Cerebellar nuclear complex (tissue), 1 donor: ENCODE measurements at places on chromosomes 5 and 9.

DNA sequence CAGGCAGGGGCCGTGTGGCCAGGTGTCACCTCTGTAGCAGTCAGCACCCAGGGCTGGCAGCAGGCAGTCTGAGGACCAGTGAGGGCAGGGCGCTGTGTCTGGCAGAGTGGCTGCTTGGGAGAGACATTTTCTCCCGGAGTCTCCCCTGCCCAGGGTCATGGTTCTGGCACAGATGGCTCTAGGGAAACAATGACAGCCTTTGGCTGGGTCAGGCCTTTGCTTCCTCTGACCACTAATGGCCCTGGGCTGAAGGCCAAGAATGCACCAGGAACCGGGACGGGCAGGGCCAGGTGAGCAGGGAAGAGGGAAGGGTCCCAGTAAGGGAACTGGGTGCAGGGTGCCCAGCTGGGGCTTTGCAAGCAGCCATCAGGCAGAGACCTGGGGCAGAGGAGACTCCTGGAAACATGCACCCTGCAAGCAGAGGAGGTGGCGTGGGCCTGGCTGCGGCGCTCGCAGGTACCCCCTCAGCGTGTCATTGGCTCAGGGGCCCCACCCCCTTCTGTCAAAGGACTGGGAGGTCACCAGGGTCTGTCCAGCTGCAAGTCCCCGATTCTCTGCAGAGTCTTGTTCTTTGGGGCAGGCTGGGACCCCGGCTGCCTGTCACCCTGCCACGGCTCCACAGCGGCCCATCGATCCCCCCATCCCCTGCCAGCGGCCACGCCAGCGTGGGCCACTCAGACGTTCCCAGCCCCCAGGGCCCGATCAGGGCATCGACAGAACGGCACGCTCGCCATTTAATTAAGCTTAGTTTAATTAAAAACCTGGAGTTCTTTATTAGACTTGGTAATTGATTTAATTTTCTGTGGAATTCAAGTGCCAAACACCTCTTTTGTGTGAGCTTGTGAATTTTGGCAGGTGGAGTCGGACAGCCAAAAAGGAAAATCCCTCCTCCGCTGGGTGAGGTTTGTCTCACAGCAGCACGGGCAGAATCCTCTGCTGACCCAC is 18.9 kb upstream of the TMEM250 start:
- DNase-seq = no peak

GRCh38 chr5:85293145-85293785 is 908.6 kb upstream of the EDIL3 start:
- no peak for DNase-seq

DNA sequence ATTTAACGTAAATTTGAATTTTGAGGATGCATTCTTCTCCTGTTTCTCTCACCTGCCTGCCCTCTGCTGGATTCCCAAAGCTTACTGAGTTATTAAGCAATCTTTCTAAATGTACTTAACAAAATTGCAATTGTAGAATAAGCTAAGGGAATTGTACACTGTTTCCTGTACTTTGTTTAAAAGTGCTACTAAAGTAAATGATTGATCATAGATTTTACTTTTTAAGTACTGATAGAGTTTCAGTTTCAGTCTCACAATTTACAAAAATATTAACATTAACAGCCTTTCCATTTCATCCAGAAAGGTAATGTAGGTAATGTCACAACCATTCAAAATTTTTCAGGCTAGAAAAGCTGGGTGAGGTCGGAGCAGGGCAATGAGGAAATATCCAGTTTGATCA is 4.8 kb upstream of the RANBP17 start:
- DNase-seq = no peak

- no peak for DNase-seq
Observed at GRCh38 chr5:100575815-100576214, 40.6 kb downstream of the FAM174A start.

DNA sequence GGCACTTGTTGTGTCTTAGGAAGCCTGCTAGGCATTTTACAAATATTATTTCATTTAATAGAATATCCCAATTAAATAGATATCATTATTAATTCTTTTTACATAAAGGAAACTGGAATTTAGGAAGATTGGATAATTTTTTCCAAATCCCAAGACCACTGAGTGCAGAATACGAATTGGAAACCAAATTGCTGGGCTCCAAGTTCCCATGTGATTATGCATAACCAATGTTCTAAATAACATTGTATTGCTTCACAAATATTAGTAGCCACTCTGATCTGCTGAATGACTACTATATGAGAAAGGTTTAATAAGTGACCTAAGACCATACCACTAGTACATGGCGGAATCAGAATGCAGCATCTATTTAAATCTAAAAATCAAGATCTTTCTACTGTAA is 57.7 kb downstream of the ALDH1A1 start:
- no peak for DNase-seq

- DNase-seq = peak; percentile 8
Observed at GRCh38 chr5:132270706-132271105, 13.2 kb downstream of the PDLIM4 start.

DNA sequence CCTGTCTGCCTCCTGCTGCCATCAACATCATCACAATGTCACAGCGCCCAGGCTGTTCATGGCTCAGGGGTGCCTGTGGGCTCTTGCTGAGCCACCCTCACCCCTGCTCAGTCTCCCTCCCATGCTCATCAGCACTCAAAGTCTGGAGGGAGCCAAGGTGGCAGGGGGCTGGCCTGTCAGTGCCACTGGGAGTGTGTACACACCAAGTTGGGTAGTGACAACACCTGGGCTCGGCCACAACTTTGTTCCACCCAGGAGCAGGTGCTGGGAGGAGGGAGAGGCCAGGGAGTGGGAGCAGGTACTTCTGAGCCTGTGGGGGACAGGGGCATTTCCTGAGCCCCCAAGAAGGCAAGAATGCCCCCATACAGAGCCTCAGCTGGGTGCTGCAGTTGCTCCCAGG is 77.5 kb upstream of the C6 start:
- no peak for DNase-seq

- DNase-seq = no peak
Observed at GRCh38 chr5:159095866-159096242, 3.9 kb downstream of the EBF1 start.

GRCh38 chr5:23007236-23007635 is 154.1 kb upstream of the CDH12 start:
- no peak for DNase-seq

DNA sequence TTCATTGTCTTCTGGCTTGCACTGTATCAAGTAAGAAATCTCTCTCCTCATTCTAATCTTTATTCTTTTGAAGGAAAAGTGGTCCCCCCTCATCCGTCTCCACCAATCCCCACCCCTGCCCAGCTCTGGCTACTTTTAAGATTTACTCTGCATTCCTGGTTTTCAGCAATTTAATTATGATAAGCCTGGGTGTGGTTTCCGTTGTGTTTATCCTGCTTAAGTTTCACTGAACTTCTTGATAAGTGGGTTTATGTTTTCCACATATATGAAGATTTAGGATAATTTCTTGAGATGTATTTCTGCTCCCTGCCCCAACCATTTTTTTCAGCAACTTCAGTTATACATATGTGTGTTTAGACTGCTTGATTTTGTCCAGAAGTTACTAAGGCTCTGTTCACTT is 46.5 kb downstream of the PTBP3 start:
- no peak for DNase-seq

DNA sequence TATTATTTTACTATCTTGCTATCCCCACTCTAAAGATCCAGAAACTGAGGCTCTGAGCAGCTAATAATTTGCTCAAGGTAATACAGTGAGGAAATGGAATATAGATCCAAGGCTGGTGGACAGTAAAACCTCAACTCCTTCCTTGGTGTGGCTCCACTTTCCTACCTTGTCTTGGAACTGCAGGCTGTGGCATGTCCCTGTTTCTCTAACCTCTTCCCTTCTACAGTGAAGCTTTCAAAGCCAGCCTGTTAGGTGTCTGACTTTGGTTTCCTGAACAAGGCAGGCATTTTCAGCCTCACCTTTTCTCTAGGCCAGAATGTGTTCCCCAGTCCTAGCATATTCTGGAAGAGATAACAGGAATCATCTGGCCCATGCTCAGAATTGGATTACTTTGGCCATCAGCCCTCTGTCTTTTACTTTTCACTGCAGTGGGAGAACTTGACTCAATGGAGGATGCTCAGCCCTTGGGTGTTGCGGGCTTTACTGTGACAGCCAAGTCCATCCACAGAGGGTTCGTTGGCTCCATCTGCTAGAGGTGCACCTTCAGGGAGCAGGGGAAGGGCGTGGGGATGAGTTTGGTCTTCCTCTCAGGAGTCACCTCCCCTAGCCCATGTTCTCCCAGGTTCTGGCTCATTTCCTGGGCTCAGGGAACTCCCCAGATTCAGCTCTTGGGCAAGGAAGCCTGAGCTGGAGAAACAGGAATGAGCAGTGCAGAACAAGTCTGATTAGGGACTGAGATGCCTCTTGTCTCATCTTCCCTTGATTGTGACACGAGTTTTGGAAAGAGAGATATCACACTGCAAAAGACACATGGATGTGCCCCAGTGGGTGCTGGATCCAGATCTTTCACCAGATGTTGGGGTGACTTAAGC is 1.1 kb downstream of the NIPAL4 start:
- DNase-seq = no peak

GRCh38 chr5:53827211-53827651 is 266.8 kb downstream of the NDUFS4 start:
- no peak for DNase-seq

GRCh38 chr5:103800741-103801495 is 238.3 kb upstream of the NUDT12 start:
- no peak for DNase-seq

GRCh38 chr5:170303549-170303948 is 6.0 kb upstream of the LCP2 start:
- DNase-seq = no peak

DNA sequence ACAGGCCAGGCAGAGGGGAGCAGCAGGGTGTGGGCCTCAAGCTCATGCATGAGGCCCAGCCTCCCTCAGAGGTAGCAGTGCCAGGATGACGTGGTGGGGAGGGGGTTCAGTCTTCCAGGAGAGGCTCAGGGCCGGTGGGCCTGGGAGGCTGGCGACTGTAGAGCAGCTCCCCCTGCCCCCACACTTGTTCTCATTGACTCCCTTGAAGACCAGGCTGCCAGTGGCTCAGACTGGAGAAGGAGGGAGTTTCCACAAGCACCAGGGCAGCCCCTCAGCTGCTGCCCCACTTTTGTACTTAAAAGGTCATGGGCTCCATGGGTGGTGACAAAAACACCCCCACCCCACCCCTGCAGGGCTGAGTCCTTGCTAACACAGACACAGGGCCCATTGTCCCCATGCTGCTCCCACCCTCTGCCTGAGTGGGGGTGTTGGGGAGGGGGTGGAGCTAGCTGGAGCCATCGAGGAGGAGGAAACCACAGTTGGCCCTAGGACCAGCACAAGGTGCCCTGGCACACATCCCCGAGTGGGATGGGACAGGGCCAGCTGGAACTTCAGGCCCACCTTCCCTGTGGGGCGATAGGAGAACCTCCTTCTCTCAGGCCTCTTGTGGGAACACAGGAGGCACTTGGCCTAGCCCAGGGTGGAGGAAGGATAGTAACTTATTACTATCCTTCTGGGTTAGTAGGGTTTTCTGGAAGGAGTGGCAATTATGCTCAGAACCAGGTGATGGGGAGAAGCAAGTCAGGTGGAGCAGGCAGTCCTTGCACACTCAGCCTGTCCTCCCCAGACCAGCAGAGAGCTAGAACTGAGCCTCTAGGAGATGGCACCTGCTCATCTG is 10.7 kb downstream of the PDLIM4 start:
- no peak for DNase-seq

- DNase-seq = no peak
Observed at GRCh38 chr5:61569353-61569752, 237.3 kb downstream of the ZSWIM6 start.

DNA sequence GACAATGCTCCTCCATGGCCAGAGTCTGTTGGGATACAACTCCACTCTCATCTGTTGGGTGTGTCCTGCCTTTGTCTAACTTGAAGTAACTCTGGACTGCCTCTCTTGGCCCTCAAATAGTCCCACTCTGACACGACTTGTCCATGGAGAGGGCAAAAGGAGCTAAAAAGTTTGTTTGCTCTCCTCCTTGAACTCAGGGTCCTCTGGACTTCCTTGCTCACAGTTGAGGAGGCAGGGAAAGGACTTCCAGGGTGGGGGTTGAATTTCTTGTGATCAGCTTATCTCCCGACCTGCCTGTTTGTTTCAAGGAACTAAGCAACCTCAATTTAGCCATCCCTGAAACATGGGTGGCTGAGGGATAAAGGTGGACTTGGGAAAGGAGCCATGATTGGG is 11.7 kb downstream of the DNAJB5 start:
- no peak for DNase-seq

DNA sequence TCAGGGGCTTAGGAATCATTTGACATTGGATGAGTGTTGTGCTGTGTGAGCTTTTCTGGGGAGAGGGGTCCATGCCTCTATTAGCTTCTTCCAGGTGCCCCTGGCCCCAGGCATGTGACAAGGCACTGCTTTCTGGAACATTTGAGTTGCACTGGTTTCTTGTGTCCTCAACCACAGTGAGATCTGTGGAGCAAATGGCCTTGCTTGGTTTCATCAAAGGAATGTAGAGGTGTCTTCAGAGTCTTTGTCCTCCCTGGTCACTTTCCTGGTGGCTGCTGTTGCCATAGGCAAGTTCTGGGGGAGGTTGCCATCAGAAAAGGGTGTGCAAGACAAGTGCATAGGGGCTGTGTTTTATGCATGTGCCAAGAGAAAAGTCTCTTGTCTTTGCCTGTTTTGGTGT is 157.5 kb downstream of the MACROH2A1 start:
- DNase-seq = no peak

DNA sequence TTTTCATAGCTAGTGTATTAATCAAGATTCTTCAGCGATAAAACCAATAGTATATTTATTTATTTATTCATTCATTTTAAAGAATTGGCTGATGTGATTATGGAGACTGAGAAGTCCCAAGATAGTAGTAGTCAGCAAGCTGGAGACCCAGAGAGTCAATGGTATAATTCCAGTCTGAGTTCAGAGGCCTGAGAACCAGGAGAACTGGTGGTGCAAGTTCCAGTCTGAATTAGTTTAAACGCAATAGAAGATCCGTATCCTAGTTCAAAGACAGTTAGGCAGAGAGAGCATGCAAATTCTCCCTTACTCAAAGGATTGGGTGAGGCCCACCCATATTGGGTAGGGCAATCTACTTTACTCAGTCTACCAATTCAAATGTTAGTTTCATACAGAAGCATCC is 364.2 kb upstream of the RPS23 start:
- DNase-seq = no peak

- DNase-seq = no peak
Observed at GRCh38 chr5:134148316-134148715, 28.4 kb downstream of the SKP1 start.

DNA sequence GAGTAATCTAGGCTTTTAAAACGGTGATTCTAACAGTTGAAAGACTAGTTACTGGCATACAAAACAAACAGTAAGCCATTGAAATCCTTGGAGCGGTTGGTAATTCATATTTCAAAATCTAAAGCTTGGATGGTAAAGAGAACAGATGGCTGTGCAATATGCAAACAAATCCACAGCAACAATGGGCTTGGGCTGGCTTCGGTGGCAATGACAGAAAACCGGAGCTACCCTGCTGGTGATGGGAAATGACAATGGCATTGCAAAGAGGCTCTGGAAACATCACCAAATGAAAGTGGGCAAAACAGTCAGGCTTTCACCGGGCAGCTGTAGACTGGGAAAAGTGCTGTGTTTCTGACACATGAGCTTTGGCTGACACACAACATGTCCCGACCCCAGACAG is 42.2 kb downstream of the MED27 start:
- no peak for DNase-seq
